Fibroblast of lung (primary cell): ENCODE measurements at places on chromosomes 6 and 20. TPM values are rescaled to one million over a fixed set of nuclear protein-coding genes. Genes with fewer than 3 reads are reported as not detected.

RPS6KA2 gene
- 109 and 116 TPM in 2 replicates for total RNA-seq

DEFB127 gene
- total RNA-seq: not detected in 2 replicates

GMPR gene
- total RNA-seq: 7.2 and 13.2 TPM in 2 replicates

GID8 gene
- total RNA-seq: 33.9 and 38.8 TPM in 2 replicates

CTCFL gene
- total RNA-seq: not detected in 2 replicates

SPAG4 gene
- 6.6 and 8.5 TPM in 2 replicates for total RNA-seq

DNA sequence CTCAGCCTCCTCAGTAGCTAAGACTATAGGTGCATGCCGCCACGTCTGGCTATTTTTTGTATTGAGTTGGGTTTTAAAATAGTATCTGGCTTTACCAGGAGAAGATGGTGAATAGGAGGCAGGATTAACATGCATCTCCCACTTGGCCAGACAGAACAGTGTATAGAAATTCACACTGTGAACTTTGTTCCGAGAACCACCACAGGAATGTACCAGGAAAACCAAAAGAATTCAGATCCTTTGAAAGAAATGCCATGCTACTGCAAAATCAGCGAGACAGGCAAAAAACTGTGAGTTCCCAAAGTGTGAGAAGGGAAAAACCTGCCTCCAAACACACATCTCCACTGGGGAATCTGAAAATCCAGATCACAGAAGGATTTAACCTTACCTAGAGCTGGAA is 327.6 kb downstream of the NKAIN2 start:
- H3K36me3 ChIP-seq: no peaks in the 10 kb centered on the region
- peak; percentile 70 for DNase-seq
- no peak overlapping the region for H3K27ac ChIP-seq
- H3K27me3 ChIP-seq: no peaks in the 10 kb centered on the region
- no peaks in the 10 kb centered on the region for H3K4me1 ChIP-seq

- H3K27me3 ChIP-seq: no peaks in the 10 kb centered on the region
- no peaks in the 10 kb centered on the region for H3K36me3 ChIP-seq
- no peak overlapping the region for H3K4me3 ChIP-seq
- no peaks in the 10 kb centered on the region for H3K4me1 ChIP-seq
- H3K27ac ChIP-seq: no peak overlapping the region
Measured at GRCh38 chr6:79687759-79688158, 56.6 kb downstream of the SH3BGRL2 start.

DNA sequence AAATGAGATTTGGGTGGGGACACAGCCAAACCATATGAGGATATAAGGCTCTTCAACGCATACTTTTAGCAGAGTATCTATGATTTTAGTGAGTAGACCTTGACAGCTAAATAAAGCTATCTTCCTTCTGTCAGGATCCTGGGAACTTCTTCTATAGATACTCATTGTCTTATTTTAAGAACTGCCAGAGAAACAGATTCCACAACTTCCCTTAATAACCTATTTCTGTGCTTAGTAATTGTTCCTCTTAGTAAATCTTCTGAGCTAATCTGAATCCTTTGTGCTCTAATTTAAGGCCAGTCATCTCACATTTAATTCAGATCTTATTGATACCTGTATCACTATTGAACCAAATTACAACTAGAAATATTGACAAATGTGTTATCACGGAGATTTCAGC is 64.0 kb upstream of the CEP85L start:
- H3K36me3 ChIP-seq: no peaks in the 10 kb centered on the region
- no peak overlapping the region for H3K4me3 ChIP-seq
- no peak for DNase-seq
- peaks cover 3% of the 10 kb centered on the region for H3K4me1 ChIP-seq

DNA sequence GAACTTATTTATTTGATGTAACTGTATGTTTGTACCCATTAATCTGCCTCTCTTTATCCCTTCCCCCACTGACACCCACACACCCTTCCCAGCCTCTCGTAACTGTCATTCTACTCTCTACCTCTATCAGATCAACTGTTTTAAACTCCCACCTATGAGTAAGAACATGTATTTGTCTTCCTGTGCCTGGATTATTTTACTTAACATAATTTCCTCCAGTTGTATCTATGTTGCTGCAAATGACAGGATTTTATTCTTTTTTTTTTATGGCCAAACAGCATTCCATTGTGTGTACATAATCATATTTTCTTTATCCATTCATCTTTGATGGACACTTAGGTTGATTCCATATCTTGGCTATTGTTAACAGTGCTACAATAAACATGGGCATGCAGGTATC is 49.3 kb downstream of the PHACTR2 start:
- H3K4me1 ChIP-seq: no peaks in the 10 kb centered on the region
- H3K27me3 ChIP-seq: no peaks in the 10 kb centered on the region
- no peaks in the 10 kb centered on the region for H3K36me3 ChIP-seq
- H3K4me3 ChIP-seq: no peak overlapping the region

GRCh38 chr6:68559716-68560115 is 75.4 kb upstream of the ADGRB3 start:
- H3K4me3 ChIP-seq: no peak overlapping the region
- H3K4me1 ChIP-seq: no peaks in the 10 kb centered on the region
- no peaks in the 10 kb centered on the region for H3K36me3 ChIP-seq

DNA sequence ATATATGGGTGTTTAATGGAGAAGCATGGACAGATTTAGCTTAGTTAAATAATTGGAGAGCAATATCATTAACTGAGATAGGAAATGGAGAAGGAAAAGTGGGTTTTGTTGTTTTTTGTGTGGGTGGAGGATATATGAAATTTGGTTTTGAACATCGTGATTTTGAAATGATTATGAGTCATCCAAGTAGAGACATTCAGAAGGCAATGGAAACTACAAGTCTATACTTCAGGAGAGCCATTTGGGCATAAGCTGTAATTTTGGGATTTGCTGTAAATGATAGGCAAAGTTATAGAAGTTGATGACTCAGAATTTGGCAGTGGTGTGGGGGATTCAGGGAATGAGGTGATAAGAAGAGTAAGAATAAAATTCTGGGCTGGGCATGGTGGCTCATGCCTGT is 27.4 kb upstream of the FAM135A start:
- H3K27me3 ChIP-seq: no peaks in the 10 kb centered on the region
- H3K36me3 ChIP-seq: no peaks in the 10 kb centered on the region
- no peaks in the 10 kb centered on the region for H3K4me1 ChIP-seq
- DNase-seq: no peak
- no peak overlapping the region for H3K27ac ChIP-seq

GRCh38 chr6:144583614-144583954 is 298.4 kb downstream of the UTRN start:
- peak overlapping the region; percentile 47 for H3K4me3 ChIP-seq
- no peaks in the 10 kb centered on the region for H3K36me3 ChIP-seq
- no peak for DNase-seq
- H3K4me1 ChIP-seq: peaks cover 5% of the 10 kb centered on the region
- no peaks in the 10 kb centered on the region for H3K27me3 ChIP-seq
- H3K27ac ChIP-seq: no peak overlapping the region

GRCh38 chr6:138651491-138651890 is 122.1 kb upstream of the CCDC28A start:
- no peaks in the 10 kb centered on the region for H3K27me3 ChIP-seq
- no peak overlapping the region for H3K27ac ChIP-seq
- no peak for DNase-seq
- H3K4me1 ChIP-seq: peaks cover 6% of the 10 kb centered on the region

GRCh38 chr6:87917886-87918285 is 129.8 kb upstream of the SPACA1 start:
- H3K4me3 ChIP-seq: no peak overlapping the region
- DNase-seq: no peak
- no peak overlapping the region for H3K27ac ChIP-seq
- no peaks in the 10 kb centered on the region for H3K27me3 ChIP-seq
- no peaks in the 10 kb centered on the region for H3K36me3 ChIP-seq

DNA sequence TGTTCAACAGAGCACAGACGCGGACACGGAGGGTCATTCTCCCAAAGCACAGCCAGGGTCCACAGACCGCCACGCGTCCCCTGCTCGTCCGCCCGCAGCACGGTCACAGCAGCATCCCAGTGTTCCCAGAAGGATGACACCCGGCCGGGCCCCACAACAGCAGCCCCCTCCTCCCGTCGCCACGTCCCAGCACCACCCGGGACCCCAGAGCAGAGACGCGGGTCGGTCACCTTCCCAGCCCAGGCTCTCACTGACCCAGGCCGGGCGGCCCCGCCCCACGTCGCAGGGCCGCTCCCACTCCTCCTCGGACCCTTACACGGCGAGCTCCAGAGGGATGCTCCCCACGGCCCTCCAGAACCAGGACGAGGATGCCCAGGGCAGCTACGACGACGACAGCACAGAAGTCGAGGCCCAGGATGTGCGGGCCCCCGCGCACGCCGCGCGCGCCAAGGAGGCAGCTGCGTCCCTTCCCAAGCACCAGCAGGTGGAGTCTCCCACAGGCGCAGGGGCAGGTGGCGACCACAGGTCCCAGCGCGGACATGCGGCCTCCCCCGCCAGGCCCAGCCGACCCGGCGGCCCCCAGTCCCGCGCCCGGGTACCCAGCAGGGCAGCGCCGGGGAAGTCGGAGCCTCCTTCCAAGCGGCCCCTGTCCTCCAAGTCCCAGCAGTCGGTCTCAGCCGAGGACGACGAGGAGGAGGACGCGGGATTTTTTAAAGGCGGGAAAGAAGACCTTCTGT is 64.3 kb downstream of the FNDC1 start:
- no peak for DNase-seq
- H3K27ac ChIP-seq: no peak overlapping the region
- H3K4me3 ChIP-seq: no peak overlapping the region
- no peaks in the 10 kb centered on the region for H3K36me3 ChIP-seq
- H3K27me3 ChIP-seq: no peaks in the 10 kb centered on the region

DNA sequence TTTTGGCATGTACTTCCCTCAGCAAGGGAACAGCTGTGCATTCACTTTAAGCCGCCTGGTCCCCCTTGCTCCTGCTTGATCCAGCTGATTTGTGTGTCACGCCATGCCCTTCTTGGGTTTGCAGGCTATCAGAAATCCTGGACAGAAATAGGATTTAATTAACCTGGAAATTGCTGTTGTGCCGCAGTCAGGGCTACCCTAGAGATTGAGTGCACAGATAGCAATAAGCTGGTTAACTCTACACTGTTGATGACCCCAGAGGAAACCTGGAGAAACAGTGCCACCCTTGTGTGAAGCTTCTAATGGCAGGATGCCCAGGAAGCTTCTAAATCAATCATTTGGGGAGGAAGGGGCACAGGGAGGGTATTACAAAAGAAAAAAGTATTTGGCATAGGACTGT is 199.0 kb downstream of the JARID2 start:
- no peaks in the 10 kb centered on the region for H3K27me3 ChIP-seq
- no peak overlapping the region for H3K4me3 ChIP-seq
- H3K36me3 ChIP-seq: no peaks in the 10 kb centered on the region
- H3K4me1 ChIP-seq: peaks cover 9% of the 10 kb centered on the region
- DNase-seq: no peak

DNA sequence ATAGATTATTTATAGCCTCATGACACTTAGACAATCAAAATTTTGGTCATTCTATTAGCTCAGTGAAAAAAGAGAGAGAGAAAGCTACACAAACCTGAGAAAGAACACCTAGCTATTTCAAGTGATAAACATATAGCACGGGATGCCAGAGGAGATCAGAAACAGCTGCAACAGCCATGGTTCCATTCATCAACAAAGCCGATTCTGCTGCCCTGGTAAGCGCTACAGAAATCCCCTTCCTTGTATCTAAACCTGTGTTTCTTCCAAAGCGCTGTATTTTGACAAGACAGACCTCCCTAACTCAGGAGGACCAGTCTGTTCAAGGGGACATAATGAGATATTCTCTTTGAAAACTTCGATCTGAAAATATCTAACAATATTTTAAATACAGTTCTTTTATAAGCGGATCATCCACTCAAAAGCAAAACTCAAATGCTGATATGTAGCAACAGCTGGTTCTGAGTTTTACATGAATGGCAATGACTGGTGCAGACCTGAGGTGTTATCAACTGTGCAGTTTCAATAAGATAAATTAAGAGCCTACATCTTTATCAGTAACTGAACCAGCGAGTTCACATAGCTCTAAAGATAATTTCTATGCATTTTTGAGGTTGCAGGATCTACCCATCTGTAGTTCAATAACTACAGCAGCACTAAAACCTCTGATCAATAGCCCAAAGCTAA is 447.8 kb downstream of the FRK start:
- H3K4me3 ChIP-seq: no peak overlapping the region
- H3K4me1 ChIP-seq: peaks cover 2% of the 10 kb centered on the region
- no peak overlapping the region for H3K27ac ChIP-seq
- DNase-seq: no peak
- no peaks in the 10 kb centered on the region for H3K36me3 ChIP-seq
- H3K27me3 ChIP-seq: no peaks in the 10 kb centered on the region

- DNase-seq: no peak
- no peaks in the 10 kb centered on the region for H3K27me3 ChIP-seq
- peaks cover 7% of the 10 kb centered on the region for H3K36me3 ChIP-seq
- no peak overlapping the region for H3K27ac ChIP-seq
Measured at GRCh38 chr20:25209400-25209799, 13.9 kb downstream of the ENTPD6 start.

GRCh38 chr6:84599991-84600390 is 164.4 kb downstream of the TBX18 start:
- H3K27ac ChIP-seq: no peak overlapping the region
- H3K27me3 ChIP-seq: no peaks in the 10 kb centered on the region
- H3K4me1 ChIP-seq: no peaks in the 10 kb centered on the region
- no peaks in the 10 kb centered on the region for H3K36me3 ChIP-seq

DNA sequence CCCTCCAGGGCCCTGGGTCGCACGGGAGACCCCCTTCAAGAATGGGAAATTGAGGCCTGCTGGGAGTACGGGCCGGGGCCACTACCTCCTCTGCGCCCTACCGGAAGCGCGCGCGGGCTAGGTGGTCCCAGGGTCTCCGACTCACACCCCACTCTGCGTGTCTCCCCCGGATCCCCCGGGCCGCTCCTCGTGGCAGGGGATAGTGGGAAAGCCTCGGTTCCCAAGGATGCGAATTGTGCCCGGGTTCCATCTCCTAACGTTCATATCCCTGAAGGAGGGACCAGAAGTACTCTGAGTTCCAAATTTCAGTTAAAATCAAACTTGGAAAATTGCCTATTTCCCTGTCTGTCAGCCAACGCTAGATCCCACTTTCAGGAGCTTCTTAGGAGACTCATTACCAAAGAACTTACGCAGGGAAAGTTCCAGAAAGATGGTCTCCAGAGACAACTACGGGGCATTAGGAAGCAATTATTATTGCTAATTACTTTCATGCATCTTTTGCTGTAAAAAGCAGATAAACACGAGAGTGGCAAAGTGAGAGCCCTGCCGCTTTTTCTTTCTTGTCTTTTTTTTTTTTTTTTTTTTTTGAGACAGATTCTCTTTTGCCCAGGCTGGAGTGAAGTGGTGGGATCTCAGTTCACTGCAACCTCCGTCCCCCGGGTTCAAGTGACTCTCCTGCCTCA is 858 bp downstream of the FAM83D start:
- H3K4me1 ChIP-seq: peaks cover 9% of the 10 kb centered on the region
- peak overlapping the region; percentile 87 for H3K4me3 ChIP-seq
- peak overlapping the region; percentile 71 for H3K27ac ChIP-seq
- H3K27me3 ChIP-seq: no peaks in the 10 kb centered on the region
- no peaks in the 10 kb centered on the region for H3K36me3 ChIP-seq

GRCh38 chr6:93419304-93420162 is at the start of gene EPHA7:
Gene EPHA7, minus strand, starts transcription at chr6:93419559. Its CDS starts 218 bp downstream, at chr6:93419341.
- peaks cover 16% of the 10 kb centered on the region for H3K27me3 ChIP-seq
- no peaks in the 10 kb centered on the region for H3K4me1 ChIP-seq
- H3K36me3 ChIP-seq: no peaks in the 10 kb centered on the region
- DNase-seq: peak; percentile 95
- no peak within 1 kb of the TSS for H3K27ac ChIP-seq
- H3K4me3 ChIP-seq: peak within 1 kb of the TSS; percentile 45

GRCh38 chr20:63186528-63187316 is 29.2 kb downstream of the YTHDF1 start:
- H3K4me1 ChIP-seq: no peaks in the 10 kb centered on the region
- no peak overlapping the region for H3K4me3 ChIP-seq
- H3K27ac ChIP-seq: no peak overlapping the region
- H3K27me3 ChIP-seq: no peaks in the 10 kb centered on the region
- no peaks in the 10 kb centered on the region for H3K36me3 ChIP-seq
- DNase-seq: no peak

- H3K27ac ChIP-seq: no peak overlapping the region
- DNase-seq: no peak
- H3K27me3 ChIP-seq: no peaks in the 10 kb centered on the region
- no peak overlapping the region for H3K4me3 ChIP-seq
- H3K4me1 ChIP-seq: no peaks in the 10 kb centered on the region
Measured at GRCh38 chr20:54251096-54251495, 43.2 kb downstream of the PFDN4 start.
